ENCODE measurements at places on chromosomes 11 and 22. TPM values are rescaled to one million over a fixed set of nuclear protein-coding genes. Genes with fewer than 3 reads are reported as not detected.

DNA sequence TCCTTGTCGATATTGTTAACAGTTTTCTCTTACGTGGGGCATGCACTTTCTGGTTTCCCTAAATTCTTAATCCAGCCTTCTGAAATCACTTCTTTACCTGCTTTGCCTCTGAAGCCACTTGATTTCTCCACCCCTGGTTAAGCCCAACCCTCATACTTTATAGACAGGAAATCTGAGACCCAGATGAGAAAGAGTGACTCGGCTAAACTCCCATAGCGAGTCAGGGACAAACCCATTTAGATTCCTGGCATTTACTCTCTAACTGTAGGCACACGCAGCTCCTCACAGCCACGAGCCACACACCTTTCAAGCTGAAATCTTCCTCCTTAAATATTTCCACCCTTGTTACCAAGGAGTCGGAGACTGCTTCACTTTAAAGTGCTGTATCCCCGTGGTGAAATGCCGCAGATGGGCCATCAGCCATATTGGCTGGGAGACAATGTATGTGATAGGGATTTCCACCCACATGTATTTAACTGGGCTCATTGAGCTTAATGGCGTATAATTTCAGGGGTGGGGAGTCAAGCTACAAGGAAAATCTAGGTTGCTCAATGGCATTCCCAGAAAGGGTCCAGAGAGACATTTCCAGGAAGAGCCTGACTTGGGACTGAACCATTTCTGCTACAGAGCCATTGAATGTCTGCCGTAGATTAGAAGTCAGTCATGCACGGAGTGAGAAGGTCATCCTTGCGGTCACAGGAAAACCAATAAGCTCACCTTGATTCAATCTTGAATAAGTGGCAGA lies 49.9 kb upstream of the GRK3 start:
- peak; percentile 39 for ATAC-seq

DNA sequence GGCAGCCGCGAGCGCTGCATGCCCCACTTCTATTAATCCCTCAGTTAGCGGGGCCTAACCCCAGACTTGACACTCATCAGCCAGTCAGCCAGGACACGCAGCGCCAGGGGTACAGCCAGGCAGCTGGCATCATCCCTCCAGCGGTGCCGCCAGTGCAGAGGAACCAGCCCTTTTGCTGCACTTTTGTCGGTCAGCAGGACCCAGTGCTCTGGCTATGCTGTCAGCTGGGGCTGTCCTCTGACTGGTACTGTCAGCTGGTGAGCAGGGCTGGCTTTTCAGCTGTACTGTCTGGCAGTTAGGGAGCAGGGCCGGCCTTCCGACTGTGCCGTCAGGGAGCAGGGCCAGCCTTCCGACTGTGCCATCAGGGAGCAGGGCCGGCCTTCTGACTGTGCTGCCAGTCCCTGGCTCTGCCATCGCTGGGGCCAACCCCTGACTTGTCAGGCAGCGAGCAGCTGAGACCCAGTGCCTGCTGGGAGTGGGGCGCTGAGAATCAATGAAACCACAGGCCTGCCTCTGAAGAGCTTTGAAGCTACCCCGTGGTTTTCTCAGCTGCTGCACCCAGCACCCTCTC lies 115.4 kb downstream of the KIAA1671 start:
- ATAC-seq: peak; percentile 64

GRCh38 chr22:43985532-43985931 lies 30.3 kb downstream of the SAMM50 start:
- ATAC-seq: no peak

- no peak for ATAC-seq
Observed at GRCh38 chr11:69200331-69201065, 44.8 kb downstream of the SMIM38 start.

GRCh38 chr11:70233511-70233934 lies 30.4 kb downstream of the FADD start:
- ATAC-seq: no peak

GRCh38 chr11:69040581-69041260 lies 8.0 kb upstream of the TPCN2 start:
- no peak for ATAC-seq

- no peak for ATAC-seq
Observed at GRCh38 chr11:112165049-112165448, 1.2 kb upstream of the IL18 start.

Gene CSNK2A3
- total RNA-seq: 1.6 TPM

Gene SPON1
- total RNA-seq: 10.3 TPM

DNA sequence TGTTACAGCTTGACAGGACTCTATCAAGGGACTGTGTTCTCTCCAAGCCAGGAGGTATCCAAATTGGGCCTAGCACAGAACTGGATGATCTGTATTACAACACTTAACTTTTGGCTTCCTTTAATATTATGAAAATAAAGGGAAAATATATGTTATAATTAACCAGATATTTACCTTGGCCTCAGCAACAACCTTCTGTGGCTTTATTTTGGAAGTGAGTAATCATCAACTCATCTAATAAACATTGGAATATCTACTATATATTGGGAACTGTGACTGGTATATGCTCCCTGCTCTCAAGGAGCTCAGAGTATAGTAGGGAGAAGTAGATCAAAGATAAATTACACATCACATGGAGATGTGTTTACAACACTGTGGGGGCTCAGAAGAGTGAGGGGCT lies 352.2 kb downstream of the METTL15 start:
- ATAC-seq: no peak

Gene KRTAP5-11
- total RNA-seq: not detected

GRCh38 chr11:10439351-10439750 lies 15.7 kb upstream of the AMPD3 start:
- no peak for ATAC-seq

GRCh38 chr11:67267188-67268080 lies 1.2 kb downstream of the GRK2 start:
- ATAC-seq: peak; percentile 10

DNA sequence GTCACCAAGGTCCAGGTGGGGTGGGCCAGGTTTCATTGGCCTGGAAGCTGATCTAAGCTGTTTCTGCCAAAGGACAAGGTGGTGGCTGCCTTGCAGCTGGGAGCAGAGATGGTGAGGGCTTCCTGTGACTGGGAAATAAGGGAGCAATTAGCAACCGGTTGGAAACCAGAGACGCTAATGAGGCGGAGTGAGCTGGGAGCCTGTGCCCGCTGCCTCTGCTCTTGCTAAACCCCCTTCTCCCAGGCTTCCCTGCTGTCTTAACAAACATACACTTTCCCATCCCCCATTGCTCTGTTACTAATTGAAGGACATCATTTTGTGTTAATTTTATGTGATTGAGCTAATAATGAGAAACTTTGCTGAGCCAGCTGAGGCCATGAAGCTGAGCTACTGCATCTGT lies 121.8 kb downstream of the INSC start:
- no peak for ATAC-seq

- ATAC-seq: no peak
Observed at GRCh38 chr11:74018331-74019005, 9.6 kb upstream of the UCP3 start.

DNA sequence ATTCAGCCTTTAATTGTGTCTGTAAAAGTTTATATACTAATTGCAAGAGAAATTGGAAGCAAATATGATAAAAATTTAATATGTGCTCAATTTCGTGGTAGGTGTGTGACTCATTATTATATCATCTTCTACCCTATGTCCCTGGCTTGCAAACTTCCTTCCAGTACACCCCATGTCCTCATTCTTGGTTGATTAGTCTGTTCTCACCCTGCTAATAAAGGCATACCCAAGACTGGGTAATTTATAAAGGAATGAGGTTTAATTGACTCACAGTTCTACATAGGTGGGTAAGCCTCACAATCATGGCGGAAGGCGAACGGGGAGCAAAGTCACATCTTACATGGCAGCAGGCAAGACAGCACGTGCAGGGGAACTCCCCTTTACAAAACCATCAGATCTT lies 11.9 kb downstream of the MRGPRX3 start:
- ATAC-seq: no peak

DNA sequence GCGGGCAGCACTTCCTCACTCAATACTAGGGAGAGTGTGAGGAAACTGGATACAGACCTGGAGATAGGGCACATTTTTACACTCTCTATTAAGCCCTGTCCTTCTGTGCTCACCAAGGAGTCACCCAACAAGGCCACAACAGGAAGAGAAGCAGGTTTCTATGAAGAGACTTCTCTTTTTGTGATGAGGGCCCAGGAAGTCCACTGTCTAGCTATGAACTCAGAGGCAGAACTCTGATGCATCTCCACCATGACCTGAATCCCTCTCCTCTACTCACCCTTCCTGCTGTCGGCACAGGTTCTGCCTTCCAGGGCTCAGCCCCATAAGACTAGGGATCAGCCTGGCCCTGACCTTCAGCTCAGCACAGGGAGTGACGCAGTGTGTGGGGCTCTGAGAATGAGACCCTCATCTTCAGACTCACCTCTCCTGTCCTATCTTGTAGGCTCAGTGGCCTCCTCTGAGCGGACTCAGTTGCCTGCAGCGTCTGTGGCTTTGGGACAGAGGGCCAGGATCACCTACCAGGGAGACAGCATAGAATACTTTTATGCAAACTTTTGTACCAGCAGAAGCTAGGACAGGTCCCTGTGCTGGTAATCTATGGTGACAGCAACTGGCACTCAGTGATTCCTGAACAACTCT lies 49.3 kb upstream of the IGLL5 start:
- ATAC-seq: no peak

Data from motor neuron (in vitro differentiated cells).